ENCODE measurements at places on chromosomes 11 and 22.
A peak's percentile ranks its signal among the peaks of the same experiment; 100 is the strongest.

GRCh38 chr22:38314933-38315822 lies 2.1 kb downstream of the CSNK1E start:
- peak; percentile 18 for DNase-seq

DNA sequence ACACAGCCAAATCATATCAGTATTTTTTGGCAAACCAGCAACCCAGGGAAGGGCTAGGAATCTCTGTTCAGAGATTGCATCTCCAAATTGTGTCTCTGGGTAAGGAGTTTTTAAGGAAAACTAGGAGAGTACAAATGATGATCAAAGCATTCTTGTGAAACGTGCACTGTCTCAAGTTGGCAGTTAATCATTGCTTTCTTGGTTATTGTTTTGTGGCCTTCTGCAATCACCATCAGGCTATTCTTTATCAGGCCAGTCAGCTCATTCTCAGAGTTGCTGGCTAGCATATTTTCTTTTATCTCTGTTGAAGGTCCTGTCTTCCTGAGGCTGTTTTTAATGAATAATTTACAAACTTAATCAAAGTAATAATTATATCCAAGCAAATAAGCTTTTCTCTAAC lies 129.1 kb upstream of the CCDC179 start:
- no peak for DNase-seq

GRCh38 chr22:42928969-42929837 lies 72.1 kb upstream of the ARFGAP3 start:
- DNase-seq = no peak

GRCh38 chr11:72336163-72336562 lies 92.2 kb upstream of the PHOX2A start:
- DNase-seq = no peak

- DNase-seq = no peak
Observed at GRCh38 chr11:79290761-79291160, 150.1 kb downstream of the TENM4 start.

DNA sequence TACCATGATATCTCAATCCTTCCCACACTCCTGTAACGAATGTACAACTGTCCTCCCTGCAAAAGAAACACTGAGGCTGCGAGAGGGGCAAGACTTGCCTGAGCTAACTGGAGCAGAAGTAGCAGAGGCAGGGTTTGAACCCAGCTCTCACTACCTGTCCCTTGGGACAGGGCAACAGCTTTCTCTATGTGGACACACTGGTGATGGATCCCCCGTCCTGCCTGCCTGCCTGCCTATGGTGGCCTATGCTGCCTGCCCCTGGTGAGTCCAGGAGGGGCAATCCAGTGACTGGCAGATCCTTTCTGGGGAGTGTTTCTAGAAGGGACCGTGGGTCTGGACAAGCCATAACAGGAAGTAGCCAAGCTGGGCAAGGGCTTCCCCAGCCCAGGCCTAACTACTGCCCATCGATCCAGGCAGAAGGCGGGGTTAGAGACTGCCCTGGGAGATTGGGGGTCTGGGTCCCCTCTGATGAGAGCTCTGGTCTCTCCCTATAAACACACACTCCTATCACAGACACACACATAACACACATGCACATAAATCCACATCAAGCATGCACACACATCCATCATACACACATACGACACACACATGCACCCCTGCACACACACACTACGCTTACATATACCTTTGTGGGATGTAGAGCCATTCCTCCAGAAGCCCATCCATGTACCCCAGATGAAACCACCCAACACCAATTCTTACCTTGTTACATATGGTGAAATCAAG lies 1.1 kb upstream of the EMID1 start:
- DNase-seq = no peak

GRCh38 chr11:13051257-13051656 lies 42.1 kb downstream of the RASSF10 start:
- DNase-seq = no peak

GRCh38 chr11:70473186-70473872 lies 75.0 kb downstream of the CTTN start:
- no peak for DNase-seq

DNA sequence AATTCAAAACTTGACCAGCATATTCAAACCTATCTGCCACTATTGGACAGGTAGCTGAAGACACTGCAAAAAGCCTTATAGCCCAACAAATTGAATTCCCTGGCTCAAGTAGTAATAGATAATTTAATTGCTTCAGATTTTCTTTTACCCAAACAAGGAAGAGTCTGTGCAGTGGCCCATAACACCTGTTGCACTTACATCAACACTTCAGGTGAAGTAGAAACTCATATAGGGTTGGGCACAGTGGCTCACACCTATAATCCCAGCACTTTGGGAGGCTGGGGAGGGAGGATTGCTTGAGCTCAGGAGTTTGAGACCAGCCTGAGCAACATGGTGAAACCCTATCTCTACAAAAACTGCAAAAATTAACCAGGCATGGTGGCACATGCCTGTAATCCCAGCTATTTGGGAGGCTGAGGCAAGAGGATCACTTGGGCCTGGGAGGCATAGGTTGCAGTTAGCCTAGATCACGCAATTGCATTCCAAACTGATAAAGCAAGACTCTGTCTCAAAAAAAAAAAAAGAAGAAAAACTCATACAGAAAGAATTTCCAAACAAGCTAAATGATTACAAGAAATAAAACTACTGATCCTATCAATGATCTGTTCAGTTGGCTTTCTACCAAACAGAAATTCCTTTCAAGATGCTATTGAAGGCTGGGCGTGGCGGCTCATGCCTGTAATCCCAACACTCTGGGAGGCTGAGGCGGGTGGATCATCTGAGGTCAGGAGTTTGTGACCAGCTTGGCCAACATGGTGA lies 9.5 kb downstream of the FOLR3 start:
- DNase-seq = no peak

DNA sequence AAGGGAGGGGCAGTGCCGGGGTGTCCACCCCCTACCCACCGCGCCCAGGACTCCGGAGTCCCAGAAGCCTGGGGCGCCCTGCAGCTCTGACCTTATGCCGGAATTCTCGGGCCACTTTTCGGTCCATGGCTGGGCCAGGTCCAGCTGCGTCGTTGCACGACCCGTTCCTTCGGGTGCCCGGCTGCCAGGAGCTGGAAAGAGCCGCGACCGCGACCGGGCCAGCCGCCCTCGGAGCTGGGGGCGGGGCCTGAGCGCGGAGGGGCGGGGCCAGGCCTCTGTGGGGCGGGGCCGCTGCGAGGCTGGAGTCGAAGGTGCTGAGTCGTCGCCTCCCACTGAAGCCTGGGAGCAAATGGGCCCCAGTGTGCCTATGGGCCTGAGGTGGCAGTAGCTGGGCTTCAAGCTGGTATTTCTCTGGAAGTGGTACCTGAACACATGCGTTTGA lies at the start of gene USH1C:
Gene USH1C, minus strand, starts transcription at position 236 of the 442 bp plus-strand sequence. Its CDS starts 109 bp downstream, at position 127.
- no peak for DNase-seq

- DNase-seq = no peak
Observed at GRCh38 chr11:16434036-16434435, 77.7 kb upstream of the SOX6 start.

- peak; percentile 37 for DNase-seq
Observed at GRCh38 chr11:35619116-35619854, 1.0 kb downstream of the FJX1 start.

DNA sequence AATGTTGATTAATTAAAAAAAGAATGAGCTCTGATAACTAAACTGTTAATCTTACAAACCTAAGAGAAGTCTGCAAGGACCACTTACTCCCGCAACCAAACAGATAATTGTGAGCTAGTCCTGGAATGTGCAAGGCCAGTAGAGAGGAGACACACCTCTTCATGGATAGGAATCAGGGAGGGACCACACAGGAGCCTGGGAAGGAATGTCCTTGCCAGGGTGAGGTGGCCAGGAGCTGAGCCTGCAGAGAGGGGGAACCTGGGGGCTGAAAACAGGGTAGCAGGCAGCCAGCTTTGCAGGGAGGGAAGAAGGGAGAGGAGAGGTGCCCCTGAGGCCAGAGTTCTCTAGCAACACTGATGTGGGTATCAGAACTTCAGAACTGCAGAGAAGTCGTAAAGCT lies 9.4 kb upstream of the NLRP10 start:
- no peak for DNase-seq

- no peak for DNase-seq
Observed at GRCh38 chr22:47396105-47396504, 633.7 kb downstream of the TBC1D22A start.

DNA sequence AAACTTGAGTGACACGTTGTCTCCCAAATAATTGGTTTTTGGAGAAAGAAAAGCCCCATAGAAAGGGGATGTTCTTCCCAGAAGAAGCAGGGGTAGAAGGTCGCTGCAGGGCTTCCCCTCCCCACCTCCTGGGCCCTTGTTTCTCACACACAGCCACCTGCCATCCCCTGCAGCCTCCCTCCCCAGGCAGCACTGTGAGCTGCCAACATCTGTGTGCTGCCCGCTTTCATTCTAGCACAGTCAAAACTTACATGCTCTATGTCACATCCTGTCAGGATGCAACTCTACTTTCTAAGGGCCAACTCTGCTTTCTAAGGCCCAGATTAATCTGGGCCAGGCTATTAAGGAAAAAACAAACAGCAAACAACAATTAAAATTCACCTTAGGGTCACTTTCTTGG lies 309.4 kb upstream of the ZC3H12C start:
- no peak for DNase-seq

DNA sequence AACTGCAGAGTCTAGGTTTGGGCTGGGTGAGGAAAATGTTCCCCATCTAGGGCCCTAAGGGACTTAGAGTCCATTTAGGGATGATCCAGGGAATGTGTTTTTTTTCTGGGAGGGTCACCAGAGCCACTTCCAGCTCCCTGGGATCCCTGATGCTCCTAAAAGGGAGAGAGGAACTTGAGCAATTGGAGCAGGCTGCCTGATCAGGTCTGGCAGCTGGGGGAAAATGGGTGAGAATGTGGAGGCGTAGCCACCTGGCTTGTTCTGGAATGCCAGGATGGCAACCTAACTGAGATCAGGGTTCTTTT lies 1.2 kb downstream of the PGAP2 start:
- no peak for DNase-seq

DNA sequence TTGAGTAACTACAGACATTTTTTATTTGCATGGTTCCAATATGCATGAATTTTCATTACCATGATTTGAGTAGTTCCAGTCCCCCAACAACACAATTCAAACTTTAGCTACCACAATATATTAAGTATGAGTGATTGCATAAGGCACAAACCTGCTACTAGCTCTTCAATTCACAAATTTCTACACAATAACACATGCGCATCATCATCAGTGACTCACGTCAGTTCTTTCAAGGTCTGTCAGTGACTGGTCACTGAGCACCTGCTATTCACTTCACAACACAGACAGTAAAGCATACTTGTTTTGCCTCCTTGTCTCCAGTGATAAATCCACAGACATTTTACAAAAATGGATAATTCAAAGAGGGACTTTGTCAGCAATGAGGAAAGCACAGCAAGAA lies 435.1 kb upstream of the CCDC90B start:
- DNase-seq = no peak

- DNase-seq = no peak
Observed at GRCh38 chr22:24128631-24129262, 52.5 kb upstream of the SUSD2 start.

- no peak for DNase-seq
Observed at GRCh38 chr11:78802058-78802761, 227.5 kb upstream of the NARS2 start.

DNA sequence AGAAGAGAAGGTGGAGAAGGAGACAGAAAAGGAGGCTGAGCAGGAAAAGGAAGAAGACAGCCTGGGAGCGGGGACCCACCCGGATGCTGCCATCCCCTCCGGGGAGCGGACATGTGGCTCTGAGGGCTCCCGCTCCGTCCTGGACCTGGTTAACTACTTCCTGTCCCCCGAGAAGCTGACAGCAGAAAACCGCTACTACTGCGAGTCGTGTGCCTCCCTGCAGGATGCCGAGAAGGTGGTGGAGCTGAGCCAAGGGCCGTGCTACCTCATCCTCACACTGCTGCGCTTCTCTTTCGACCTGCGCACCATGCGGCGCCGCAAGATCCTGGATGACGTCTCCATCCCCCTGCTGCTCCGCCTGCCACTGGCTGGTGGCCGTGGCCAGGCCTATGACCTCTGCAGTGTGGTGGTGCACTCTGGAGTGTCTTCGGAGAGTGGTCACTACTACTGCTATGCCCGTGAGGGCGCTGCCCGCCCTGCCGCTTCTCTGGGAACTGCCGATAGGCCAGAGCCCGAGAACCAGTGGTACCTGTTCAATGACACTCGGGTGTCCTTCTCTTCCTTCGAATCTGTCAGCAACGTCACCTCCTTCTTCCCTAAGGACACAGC lies 21.4 kb downstream of the USP35 start:
- no peak for DNase-seq

DNA sequence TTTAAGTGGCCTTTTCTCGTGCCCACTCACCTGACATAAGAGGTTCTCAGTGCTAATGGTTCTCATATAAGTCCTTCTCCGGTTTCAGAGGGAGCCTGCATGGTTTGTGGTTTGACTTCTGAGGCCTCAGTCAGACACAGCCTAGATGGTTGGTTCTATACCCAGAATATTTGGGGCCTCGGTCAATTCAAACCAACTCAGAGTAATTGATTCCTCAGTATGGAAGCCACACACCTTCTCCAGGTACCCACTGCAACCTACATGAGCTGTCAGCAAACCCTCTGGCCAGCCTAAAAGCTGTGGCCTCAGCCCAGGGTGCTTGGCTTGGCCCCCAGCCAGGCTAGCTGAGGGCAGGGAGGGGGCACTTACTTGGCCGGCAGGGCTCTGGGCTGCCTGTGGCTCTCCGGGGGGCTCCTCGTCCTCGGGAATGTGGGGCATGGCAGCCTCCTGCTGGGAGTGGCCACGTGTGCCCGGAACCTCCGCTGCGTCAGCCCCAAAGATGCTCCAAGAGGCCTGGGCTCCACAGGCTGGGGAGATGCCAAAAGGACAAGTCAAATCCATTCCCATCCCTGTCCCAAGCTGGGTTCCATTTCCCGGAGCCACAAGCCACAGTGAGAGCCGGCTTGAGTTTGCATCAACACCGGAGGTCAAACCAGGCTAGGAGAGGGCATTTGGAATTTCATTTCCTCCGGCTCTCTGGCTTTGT lies 41.7 kb downstream of the IRAG1 start:
- no peak for DNase-seq

GRCh38 chr11:19450282-19450681 lies 209.5 kb upstream of the E2F8 start:
- DNase-seq = no peak

DNA sequence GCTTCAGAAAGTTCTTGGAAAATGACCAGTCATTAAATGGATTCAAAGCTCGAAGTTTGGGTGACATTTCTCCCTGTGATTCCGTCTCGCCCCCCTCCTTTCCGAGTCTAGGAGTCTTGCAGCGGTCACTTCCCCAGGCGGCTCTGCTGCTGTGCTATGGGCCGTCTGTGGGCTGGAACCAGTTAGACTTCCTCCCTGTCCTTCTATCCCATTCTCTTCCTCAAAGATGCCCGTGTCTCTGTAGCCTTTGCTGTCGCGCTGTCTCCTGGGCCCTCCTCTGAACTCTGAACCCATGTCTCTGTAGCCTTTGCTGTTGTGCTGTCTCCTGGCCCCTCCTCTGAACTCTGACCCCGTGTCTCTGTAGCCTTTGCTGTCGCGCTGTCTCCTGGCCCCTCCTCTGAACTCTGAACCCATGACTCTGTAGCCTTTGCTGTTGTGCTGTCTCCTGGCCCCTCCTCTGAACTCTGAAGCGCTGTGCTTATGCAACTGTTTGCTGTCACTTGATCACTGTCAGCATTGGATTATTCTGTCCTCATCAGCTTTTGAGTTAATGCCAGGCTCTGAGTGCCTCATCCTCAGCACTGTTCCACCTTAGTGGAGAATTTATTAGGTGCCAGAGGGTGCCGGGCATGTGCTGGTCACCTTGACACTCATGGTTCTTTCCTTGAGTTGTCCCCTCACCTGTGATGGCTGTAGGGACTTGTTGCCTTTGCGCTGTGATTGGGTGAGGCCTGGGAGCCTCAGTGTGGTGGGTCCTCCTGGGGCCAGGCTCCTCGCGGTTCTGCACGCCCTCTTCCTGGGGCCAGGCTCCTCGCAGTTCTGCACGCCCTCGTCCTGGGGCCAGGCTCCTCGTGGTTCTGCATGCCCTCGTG lies 173.3 kb downstream of the TBC1D22A start:
- DNase-seq = no peak

Data from NCI-H446 (cell line).